ENCODE measurements at places on chromosomes 2 and 18.

DNA sequence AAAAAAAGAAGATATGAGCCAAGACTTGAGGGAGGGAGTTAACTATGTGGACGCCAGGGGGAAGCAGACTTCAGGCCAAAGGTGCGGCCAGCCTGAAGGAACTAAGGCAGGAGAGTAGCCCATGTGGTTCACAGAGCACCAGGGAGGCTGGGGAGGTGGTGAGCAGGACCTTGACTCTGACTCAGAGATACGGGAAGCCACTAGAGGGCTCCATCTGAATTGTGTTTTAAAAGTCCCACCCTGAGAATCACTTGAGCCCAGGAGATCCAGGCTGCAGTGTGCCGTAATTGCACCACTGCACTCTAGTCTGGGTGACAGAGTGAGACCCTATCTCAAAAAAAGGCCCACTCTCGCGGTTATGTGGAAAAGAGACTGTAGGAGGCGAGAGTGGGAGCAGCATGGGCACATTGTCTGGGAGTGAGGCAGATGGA is 12.3 kb downstream of the CEP192 start:
- DNase-seq: peak; percentile 19

DNA sequence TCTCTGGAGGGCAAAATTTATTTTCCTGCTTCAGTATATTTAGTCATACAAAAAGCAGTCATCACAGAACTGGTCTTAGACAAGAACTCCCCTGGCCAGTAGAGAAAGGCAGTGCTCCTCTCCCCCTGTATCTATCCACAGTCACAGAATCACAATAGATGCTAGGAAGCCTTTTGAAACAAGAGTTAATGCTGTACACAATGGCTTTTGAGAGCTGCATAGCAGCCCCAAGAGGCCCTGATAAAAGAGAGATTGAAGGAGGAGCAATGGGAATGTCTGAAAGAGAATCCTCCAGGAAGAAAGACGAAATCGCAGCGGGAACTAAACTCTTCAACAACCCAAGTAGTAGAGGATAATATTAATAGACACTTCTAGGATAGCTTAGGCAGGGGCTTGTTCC is 330.2 kb downstream of the RBM43 start:
- no peak for DNase-seq

DNA sequence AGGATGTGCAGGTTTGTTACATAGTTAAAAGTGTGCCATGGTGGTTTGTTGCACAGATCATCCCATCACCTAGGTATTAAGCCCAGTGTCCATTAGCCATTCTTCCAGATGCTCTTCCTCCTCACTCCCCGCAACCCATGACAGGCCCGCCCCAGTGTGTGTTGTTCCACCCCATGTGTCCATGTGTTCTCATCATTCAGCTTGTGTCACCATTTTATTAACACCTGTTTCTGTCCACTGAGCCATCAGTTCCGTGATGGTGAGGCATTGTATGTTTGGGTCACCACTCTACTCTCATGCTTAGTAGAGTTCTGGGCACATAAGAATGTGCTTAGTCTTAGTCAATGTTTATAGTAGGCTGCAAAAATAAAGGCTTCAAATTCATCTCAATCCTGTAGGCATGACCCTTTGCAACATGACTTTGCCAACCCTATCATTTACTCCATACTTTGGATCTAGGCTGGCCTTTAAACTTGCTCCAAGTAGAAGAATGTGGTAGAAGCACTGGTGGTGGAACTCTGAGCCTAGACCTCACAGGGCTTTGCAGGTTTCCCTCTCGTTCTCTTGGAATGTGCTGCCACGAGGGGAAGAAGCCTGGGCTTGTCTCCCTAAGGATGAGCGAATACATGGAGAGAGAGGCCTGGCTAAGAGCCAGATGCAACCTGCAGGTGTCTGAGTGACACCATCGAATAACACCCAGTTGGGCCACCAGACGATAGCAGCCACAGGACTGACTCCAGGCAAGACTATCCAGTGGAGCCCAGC is 161.5 kb downstream of the NAPG start:
- no peak for DNase-seq

DNA sequence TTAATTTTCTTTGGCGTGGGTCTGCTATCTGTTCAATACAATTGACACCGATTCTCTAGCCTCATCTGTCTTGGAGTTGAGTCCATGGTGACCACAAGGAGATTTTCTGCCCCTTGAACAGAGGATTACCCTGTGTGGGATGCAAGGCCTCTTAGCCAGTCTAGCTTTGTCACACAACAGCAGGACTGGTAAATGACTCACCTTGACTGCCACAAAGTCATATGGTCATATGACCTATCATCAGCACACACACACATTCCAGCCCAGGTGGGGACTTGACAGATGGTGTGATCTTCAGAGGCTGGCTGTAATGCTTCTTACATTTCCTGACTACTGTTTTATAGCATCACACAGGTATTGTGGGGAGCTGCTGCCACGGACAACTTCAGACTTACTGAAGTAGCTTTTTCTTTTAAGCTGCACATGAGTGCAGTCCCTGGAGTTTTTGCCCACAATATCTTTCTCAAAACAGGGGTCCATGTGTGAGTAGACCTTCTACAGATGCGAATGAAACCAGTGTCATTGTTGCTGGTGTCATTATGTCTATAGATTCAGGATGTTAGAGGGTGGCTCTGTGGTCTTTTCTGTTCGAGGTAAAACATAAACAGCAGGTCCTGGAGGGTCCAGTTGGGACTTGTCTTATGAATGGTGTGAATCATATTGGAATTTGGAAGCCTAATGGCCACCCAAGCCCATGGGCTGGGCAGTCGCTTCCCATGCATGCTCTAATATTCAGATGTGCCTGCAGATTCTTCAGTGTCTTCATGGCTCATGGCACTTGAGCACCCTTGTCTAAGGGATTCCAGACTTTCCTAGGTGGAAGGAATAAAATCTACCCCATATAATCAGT is 18.6 kb upstream of the ACOXL start:
- no peak for DNase-seq

DNA sequence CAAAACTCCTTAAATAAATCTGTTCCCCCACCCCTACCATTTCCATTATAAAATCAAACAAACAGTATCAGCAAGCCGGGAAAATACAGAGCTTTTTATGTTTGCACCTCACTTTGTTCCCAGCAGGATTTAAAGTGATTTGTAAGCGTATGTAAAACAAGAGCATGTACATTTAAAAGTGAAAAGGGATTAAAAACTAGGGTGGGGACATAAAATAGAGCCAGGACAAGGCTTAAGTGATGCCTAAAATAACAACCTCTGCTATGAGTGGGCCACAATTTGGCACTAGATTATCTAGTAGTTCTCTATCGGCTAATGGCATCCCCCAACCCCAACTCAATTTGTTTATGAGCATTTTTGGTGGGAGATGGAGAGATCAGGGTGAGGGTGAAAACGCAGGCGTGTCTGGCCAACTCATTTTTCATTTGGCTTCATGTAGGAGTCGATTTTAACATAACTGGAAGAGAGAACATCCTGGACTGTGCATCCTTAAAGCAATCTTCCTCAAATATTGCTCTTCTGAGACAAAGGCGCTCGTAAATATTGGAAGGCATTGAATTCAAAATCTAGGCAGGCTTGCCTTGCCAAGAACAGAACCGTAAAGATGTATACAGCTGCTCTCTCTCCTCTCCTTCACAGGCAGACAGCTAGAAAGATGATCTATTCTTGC is 34.5 kb upstream of the TSPYL6 start:
- DNase-seq: no peak

DNA sequence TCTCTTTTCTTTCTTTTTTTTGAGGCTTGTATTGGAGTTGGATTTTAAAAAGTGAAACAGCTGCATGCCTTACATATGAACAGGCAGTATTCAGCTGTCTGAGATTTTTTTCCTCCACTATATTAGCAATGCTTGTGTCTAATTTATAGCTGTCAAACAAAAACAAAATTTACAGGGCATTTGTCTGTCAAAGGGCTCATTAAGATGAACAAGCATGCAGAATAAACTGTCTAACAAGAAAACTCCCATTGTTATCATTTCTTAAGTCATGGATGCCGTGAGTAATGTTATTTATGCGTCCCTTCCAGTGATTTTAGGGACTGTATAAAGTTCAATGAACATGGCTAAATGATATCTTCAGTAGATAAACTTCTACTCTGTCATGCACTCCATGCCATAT is 674.7 kb downstream of the PLCL1 start:
- DNase-seq: no peak

- DNase-seq: no peak
Measured at GRCh38 chr2:177542396-177542795, 149.8 kb downstream of the AGPS start.

DNA sequence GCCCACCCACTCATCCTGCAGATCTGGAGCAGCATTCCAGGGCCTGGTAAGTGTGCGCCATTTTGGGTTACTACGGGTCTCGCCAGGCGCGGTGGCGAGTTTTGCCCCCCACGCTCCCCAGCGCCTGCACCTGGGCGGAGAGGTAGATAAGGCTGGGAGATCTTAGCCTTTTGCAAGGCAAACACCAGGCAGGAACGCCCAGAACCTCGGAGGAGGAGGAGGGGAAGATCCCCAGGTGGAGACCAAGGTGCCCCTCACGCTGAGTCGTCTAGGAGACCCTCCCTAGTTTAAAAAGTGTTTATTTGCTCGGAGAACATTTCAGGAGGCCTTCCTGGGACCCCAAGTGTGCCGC is 365 bp upstream of the RAMP1 start:
- no peak for DNase-seq

DNA sequence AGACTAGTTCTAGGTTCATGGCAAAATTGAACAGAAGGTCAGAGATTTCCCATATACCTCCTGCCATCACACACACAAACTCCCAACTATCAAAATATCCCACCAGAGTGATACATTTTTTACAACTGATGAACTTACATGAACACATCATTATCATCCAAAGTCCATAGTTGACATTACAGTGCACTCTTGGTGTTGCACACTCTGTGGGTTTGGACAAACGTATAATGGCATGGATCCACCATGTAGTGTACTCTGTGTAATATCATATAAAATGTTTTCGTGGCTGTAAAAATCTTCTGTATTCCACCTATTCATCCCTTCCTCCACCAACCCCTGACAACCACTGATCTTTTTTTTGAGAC is 25.9 kb upstream of the STAM2 start:
- no peak for DNase-seq

GRCh38 chr2:121575800-121576199 is 45.1 kb downstream of the RNU4ATAC start:
- DNase-seq: no peak

DNA sequence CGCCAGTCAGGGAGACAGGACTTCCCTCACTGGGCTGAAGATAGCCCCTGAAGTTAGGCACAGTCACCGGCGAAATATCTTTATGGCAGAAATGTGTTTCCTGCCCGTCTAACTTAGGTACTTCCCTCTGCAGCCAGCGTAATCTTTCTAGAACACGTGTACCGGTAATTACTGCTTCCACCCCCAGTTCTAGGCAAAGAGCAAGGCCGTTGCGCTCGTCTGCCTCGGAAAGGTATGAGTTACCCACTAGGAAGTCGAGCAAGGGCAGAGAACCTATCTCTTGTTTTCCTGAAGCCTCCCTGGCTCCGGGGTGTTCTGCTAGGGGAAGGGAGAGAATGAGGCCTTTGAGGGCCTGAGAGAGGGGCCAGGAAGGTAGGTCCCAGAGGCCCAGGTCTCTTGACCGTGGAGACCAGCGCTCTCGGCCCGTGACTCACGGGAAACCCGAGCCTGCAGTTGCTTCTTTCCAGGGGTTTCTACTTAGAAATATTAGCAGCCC is 70.0 kb downstream of the TWSG1 start:
- peak; percentile 26 for DNase-seq

GRCh38 chr18:24703316-24703715 is 242.9 kb downstream of the HRH4 start:
- DNase-seq: no peak

- no peak for DNase-seq
Measured at GRCh38 chr18:29779096-29779495, 1263.4 kb downstream of the DSC3 start.

GRCh38 chr18:48052842-48053241 is 122.4 kb upstream of the SMAD2 start:
- DNase-seq: no peak

GRCh38 chr18:68667121-68667520 is 47.8 kb downstream of the TMX3 start:
- DNase-seq: no peak

GRCh38 chr2:49840428-49840975 is 686.2 kb upstream of the FSHR start:
- DNase-seq: no peak

DNA sequence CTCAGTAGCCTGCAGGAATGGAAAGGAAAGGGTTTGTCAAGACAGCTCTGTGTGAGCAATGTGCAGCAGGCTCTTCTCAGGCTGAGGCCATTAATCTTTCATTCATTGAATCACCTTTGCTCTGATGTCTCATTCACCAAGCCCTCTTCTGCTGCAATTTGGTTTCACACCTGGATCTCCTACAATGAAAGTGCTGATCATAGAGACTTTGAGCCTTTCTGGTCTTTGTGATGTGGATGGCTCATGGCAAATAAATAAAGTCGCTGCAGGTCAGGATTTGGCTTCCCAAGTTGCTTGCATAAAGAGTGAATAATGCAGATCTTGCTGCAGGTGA is 95.8 kb upstream of the SPRED2 start:
- DNase-seq: no peak

- DNase-seq: no peak
Measured at GRCh38 chr2:144136297-144137010, 383.5 kb downstream of the ZEB2 start.

GRCh38 chr2:240986787-240987411 is 11.5 kb upstream of the SNED1 start:
- no peak for DNase-seq

- DNase-seq: no peak
Measured at GRCh38 chr2:241224851-241225438, 36.5 kb downstream of the ANO7 start.

- DNase-seq: no peak
Measured at GRCh38 chr18:23272498-23273232, 137.4 kb downstream of the CABLES1 start.

- no peak for DNase-seq
Measured at GRCh38 chr2:430291-431040, 142.6 kb upstream of the ALKAL2 start.

DNA sequence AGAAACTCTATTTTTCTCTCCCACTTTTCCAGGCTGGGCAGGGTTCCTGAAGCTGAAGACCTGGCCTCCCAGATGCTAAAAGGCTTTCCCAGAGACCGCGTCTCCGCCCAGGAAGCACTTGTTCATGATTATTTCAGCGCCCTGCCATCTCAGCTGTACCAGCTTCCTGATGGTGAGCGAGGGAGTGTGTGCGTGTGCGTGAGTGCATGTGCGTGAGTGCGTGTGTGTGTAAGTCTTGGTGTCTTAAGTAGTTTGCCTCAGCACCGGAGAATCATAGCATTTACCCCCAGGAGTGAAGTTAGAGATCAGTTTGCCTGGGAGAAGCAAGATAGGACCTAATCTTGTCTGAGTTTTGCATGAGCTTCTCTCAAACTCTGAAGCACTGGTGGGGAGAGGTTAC is 73.7 kb downstream of the CDK15 start:
- no peak for DNase-seq

DNA sequence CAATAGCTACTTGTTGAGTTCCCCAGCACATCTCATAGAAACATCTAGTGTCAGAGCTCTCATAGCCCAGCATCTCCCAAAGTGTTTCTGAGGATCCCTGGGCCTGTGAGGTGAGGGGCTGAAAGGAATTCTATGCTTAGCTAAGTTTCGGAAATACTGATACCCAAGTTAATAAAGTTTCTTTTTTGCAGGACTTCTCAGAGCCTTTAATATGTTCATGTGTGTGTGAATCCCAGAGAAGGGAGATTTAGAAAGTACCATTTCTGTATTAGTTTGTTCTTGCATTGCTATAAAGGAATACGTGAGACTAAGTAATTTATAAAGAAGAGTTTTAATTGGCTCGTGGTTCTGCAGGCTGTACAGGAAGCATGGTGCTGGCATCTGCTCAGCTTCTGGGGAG is 211.2 kb downstream of the TSN start:
- no peak for DNase-seq
